ENCODE measurements at places on chromosomes 3 and 15.

GRCh38 chr3:171228240-171228639 is 201.7 kb upstream of the SLC2A2 start:
- no peak for DNase-seq

DNA sequence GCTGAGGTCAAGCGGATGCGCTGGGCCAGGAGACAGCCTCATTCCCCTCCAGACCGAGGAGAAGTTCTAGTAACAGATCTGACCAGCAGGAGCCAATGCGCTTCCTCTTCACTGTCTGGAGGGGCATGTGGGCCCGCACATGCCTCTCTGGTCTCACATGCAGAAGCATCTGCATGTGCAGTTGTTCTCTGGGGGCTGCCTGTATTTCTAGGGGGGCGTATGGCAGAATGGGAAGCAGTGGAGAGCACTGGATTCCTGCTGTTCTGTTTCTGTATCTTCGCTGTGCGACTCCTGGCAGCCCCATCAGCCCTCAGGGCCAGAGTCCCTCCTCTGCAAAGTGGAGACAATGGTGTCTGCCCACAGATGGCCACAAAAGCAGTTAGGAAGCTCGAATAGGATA is 170.4 kb upstream of the IQSEC1 start:
- no peak for DNase-seq

DNA sequence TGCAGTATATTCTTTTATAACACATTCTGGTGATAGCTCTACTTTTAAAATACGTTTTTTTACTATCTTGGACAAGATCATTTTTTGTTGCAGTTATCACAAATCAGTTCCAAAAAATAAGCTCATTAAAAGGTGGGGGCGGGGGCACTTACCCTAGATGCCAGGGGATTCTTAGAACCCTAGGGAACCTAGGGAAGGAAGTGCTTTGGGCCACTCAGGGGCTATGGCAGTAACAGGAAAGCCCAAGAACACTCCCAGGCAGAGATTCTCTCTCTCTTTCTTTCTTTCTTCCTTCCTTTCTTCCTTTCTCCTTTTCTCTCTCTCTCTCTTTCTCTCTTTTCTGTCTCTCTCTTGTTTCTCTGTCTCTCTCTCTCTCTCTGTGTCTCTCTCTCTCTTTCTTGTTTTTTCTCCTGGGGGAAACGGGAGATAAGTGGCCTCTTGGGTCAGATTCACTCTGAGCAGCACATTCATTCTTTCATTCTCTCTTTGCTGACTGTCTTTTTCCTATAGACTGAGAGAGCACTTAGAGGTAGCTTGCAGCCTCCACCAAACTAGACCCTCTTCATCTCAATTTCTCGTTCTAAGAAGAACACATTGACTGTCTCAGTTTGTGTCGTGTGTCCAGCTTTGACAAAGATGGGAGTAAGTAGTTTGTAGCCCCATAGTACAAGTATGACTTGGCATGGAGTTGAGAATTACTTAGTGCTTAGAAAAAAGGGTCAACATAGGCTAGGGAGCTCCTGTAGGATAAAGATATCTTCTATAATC is 16.6 kb downstream of the SCAANT1 start:
- no peak for DNase-seq

DNA sequence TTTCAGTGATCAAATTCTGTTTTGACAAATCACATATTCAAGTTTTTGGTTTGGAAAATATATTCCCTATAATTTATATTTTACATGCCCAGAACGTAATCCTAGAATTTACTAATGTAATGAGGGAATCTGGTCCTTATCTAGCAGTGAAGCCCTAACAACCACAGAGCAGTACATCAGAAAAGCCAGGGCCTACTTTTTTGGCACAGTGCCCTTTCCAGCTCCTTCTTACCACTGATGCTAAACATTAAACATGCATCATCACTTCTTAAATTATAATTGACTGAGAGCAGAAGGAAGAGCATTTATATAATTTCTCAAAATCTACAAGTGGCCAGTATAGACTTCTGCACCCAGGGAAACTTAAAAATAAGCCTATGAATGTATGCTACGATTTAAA is 66.7 kb downstream of the FBXL22 start:
- DNase-seq, result no peak

DNA sequence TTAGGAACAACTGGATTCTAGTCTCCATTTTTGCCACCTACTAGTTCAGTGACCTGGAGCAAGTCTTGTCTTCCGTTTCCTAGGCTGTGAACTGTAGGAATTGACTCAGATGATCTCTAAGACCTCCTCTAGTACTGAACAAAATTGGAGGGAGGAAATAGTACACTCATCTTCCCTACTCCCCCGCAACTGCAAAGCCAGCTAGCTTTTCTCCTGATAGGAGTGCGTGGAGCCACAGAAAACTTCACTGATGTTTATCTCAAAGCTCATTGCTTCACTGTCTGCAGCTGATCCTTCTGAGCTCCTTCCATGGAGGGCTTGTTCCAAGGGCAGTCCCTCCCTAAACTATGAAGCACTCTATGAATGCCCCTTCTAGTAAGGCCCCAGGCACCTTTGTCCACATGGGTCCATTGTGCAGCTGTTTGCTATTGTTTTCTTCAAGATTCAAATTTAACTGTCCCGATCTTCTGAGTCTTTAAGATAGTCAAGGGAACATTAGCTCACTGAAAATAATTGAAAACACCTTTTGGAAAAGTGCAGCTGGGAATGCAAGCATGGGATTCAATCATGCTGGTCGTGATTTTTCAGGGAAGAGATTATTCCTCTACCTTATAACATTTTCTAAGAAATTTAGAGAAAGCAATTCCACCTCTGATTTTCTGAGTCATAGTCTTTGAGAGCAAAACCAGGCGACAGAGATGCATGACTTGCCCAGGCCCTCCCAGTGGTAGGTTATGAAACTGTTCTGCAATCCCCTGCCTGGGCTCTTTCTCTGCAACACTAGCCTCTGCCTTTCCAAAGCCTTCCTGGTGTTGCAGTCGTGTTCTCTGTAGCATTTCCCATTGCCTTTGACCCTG is 24.3 kb downstream of the FILIP1L start:
- DNase-seq, result peak; percentile 65

- DNase-seq, result no peak
Measured at GRCh38 chr3:123297627-123297899, 95.8 kb downstream of the SEC22A start.

GRCh38 chr3:44795197-44795596 is 33.6 kb downstream of the KIF15 start:
- DNase-seq, result no peak

GRCh38 chr3:134353171-134353825 is 20.9 kb downstream of the AMOTL2 start:
- no peak for DNase-seq

DNA sequence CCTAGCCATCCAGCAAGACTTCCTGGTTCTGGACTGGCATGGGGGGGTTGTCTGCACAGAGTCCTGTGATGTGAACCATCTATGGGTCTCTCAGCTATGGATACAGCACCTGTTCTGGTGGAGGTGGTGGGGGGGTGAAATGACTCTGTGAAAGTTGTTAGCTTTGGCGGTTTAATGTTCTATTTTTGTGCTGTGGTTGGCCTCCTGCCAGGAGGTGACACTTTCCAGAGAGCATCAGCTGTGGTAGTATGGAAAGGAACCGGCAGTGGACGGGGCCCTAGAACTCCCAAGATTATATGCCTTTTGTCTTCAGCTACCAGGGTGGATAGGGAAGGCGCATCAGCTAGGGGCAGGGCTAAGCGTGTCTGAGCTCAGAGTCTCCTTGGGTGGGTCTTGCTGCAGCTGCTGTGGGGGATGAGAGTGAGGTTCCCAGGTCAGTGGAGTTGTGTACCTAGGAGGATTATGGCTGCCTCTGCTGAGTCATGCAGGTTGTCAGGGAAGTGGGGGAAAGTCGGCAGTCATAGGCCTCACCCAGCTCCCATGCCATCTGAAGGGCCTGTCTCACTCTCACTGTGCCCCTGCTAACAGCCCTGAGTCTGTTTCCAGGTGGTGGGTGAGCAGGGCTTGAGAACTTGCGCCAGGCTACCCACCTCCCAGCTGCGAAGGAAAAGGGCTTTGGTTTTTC is 7.1 kb upstream of the LARS2 start:
- no peak for DNase-seq

- no peak for DNase-seq
Measured at GRCh38 chr3:94378322-94378721, 315.5 kb downstream of the NSUN3 start.

GRCh38 chr3:9623148-9623547 is 26.2 kb upstream of the MTMR14 start:
- no peak for DNase-seq

DNA sequence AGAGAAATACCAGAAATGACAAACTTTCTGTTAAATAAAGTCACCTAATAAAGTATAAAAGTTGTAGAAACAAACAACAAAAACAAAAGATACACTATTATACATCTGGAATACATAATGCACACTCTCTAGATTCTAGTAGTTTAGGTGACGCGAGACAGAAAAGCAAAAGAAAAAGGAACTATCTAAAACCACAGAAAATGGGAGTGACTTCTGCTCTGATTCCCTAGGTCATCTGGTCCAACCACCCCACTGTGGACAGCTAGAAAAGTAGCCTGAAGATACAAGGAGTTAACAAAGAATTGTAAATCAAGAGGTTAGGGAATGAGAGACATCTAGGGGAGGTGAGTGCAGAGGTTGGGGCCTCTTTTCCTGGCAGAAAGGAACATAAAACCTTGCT is 39.1 kb downstream of the DHX36 start:
- no peak for DNase-seq

- DNase-seq, result no peak
Measured at GRCh38 chr15:93135997-93136397, 47.0 kb upstream of the RGMA start.

DNA sequence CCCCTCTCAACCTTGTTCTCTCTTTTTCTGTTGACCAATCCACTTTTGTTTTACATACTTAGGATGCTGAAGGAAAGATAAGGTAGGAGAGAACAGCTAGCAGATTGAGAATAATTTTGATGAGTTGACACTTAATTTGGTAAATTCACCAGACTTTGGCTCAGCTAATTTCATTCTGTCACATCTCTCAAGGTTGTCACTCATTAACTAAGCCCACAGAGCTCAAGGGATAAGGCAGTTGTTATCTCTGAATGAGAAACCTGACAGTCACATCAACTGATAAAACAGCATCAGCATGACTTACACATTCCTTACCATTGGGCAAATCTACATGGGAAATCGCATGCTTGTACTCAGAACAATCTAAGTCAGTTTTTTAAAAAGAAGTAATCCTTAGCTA is 591.4 kb downstream of the NLGN1 start:
- DNase-seq, result no peak

- DNase-seq, result no peak
Measured at GRCh38 chr3:126343649-126344035, 13.6 kb downstream of the KLF15 start.

DNA sequence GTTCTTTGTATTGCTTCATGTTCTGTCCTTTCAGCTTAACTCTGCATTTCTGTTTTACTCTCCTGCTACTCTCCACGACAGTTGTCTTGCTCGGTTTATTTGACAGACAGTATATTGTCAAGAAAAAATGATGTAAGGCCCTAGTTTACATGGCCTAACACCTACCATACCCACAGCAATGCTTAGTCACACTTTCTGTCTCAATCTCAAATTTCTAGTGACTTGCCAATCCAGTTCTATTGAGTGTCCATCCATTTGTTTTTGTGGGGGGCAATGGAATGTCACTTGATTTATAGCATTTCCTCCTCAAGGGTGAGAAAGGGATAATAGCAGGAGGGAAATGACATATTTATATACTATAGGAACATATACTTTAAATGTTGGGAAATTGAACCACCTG is 676.2 kb downstream of the NAALADL2 start:
- DNase-seq, result no peak

- no peak for DNase-seq
Measured at GRCh38 chr3:47310391-47310790, 27.6 kb downstream of the KLHL18 start.

GRCh38 chr3:46915297-46915822 is 37.8 kb downstream of the PTH1R start:
- DNase-seq, result no peak

DNA sequence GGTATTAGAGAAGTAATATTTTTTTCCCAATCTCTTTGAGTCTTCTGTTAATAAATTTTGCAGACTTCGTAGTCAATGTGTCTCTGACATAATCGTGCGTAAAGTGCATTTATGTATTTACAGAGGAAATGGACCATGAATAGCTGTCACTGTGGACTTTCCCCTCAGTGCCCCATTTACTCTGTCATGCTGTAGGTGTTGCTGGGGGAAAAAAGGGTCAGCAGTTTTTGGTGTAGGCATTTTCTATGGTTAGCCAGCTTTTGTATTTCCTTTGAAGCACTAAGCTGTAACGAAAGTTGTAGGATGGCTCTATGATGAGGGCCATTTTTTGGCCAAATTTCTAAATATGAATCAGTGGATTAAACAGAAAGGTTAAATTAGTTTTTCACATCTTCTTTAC is 598.4 kb downstream of the FGF12 start:
- DNase-seq, result no peak

DNA sequence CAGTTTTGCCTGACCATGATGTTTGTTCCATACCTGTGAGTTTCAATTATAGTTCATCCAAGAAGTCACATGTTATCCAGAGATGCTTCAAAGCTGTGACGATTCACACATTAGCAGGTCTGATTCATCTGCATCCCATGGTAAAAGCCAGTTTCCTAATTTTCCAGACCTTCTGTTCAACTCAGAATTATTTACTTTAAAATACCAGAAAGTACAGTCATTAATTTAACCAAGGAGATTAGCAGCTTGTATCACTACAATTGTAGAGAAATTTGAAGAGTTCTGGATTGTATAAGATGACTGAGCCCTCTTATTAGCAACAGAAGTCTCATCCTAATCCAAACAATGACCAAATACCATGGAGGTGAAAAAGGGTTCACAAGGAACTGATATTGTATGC is 76.1 kb upstream of the THBS1 start:
- no peak for DNase-seq

- no peak for DNase-seq
Measured at GRCh38 chr3:183074261-183074660, 25.0 kb downstream of the MCCC1 start.

Data from activated CD8-positive, alpha-beta memory T cell treated with anti-CD3 and anti-CD28 coated beads, Interleukin-2, amount 10 ng/mL, durations not matched to agents 7 days and 5 days (primary cell).